ENCODE measurements at places on chromosomes 12 and 14.

DNA sequence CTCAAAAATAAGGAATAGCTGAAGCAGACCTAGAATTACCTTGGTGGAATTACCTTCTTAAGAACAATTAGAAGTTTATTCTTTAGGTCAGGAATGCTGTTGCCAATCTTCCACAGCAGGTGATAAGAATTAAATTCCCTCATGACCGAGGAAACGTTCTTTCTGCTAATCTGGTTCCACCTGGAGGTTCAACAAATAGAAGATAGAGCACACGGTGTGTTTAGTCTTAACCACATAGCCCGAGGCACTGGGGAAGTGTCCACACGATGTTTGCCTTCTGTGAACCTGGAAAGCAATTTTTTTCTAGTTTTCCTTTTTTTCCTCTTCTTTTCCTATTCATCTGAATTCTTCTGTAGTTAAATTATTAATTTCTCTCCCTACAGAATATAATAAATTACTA, 906.9 kb downstream of the NRXN3 start:
- DNase-seq: no peak

DNA sequence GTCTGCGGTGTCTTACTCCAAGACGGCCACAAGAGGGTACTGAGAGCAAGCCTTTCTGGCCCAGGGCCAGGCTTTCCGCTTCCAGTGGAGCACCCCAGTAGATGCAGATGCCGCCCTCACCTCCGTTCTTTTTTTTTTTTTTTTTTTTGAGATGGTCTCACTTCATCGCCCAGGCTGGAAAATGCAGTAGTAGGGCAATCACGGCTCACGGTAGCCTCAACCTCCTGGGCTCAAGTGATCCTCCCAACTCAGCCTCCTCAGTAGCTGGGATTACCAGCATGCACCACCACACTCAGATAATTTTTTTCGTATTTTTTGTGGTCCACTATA, 5.6 kb upstream of the LBHD2 start:
- DNase-seq: peak; percentile 87

- DNase-seq: no peak
Measured at GRCh38 chr12:3199551-3200031, 122.4 kb downstream of the TSPAN9 start.

DNA sequence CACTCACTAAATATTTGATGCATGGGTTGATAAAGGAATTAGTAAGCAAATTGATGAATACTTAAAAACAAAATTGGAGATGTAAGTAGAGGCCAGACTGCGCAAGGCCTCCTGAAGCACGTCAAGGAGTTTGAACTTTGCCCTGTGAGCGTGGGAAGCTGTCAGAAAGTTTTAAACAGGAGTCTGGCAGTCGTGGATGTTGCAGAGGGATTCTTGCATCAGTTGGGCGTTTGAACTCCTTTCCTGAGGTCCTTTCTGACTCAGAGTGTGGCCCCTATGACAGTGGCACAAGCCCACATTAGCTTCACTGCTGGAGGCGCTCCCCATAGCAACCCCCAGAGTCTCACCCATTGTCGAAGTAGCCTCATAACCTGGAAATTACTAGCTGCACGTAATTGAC, 17.9 kb upstream of the IL22 start:
- no peak for DNase-seq

- DNase-seq: no peak
Measured at GRCh38 chr14:54226103-54226502, 170.7 kb upstream of the CDKN3 start.

All from suppressor macrophage (primary cell).